ENCODE measurements at places on chromosomes 3 and 15. TPM values are rescaled to one million over a fixed set of nuclear protein-coding genes. Genes with fewer than 3 reads are reported as not detected.

DNA sequence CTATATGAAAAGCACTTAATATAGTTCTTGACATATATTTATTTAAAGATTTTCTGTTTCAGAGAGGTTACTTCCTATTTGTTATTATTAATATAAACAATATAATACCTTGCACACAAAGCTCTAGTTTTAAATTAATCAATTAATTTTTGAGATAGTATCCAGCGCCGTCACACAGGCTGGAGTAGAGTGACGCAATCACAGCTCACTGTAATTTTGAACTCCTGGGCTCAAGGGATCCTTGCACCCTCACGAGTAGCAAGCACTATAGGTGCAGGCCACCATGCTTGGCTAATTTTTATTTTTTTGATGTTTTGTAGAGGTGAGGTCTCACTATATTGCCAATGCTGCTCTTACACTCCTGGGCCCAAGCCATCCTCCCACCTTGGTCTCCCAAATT, 209.3 kb downstream of the GREM1 start:
- H3K36me3 ChIP-seq, result no peaks in the 10 kb centered on the region
- no peak overlapping the region for H3K4me3 ChIP-seq
- H3K27ac ChIP-seq, result no peak overlapping the region

DNA sequence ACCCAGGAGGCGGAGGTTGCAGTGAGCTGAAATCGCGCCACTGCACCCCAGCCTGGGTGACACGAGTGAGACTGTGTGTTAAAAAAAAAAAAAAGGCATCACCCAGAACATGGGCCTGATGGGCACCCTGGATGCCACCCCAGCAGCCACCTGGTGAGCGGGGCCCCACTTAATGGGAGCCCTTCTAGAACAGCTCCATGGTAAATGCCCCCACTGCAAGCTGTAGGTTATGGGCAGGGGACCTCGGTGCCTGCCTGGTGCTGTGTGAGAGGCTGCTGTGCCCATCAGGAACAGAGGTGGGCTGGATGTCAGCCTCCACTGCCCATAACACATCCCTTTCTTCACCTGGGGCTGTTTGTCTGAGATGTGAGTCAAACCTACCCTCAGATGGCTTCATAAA, 156.2 kb upstream of the MEF2A start:
- no peak for DNase-seq
- H3K27ac ChIP-seq, result no peak overlapping the region
- no peaks in the 10 kb centered on the region for H3K4me1 ChIP-seq
- no peaks in the 10 kb centered on the region for H3K36me3 ChIP-seq

DNA sequence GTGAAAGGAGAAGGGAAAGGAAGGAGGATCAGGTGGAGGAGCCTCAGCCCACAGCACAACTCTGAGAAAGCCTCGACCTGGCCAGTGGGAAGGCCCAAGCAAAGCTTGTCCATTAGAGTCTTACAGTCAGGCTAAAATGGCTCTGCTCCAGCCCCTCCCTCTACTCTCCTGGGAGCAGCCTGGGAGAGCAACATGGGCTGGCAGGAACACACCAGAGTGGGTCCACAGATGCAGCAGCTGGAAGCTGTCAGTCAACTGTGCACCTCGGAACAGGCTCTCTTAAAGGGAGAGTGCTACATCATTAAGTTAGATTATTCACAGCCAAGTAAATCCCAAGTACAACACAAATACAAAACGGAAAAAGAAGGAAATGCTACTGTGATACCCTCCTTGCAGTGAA, 98.0 kb upstream of the LIMD1 start:
- H3K4me3 ChIP-seq, result no peak overlapping the region
- no peaks in the 10 kb centered on the region for H3K4me1 ChIP-seq
- peaks cover 7% of the 10 kb centered on the region for H3K36me3 ChIP-seq

DNA sequence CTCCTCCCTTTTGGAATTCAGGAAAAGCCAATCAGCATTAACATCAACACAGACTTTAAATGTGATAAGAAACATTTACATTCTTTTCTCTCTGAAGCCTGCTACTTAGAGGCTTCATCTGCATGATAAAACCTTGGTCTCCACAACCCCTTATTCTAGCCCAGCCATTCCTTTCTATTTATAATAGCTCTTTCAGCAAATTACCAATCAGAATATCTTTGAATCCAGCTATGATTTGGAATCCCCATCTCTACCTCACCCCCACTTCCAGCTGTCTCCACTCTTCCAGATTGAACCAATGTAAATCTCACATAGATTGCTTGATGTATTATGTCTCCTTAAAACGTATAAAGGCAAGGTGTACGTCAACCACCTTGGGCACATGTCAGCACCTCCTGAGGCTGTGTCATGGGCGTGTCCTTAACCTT, 139.7 kb downstream of the TUSC7 start:
- no peaks in the 10 kb centered on the region for H3K36me3 ChIP-seq
- H3K27me3 ChIP-seq, result no peaks in the 10 kb centered on the region
- DNase-seq, result no peak
- H3K4me1 ChIP-seq, result no peaks in the 10 kb centered on the region

DNA sequence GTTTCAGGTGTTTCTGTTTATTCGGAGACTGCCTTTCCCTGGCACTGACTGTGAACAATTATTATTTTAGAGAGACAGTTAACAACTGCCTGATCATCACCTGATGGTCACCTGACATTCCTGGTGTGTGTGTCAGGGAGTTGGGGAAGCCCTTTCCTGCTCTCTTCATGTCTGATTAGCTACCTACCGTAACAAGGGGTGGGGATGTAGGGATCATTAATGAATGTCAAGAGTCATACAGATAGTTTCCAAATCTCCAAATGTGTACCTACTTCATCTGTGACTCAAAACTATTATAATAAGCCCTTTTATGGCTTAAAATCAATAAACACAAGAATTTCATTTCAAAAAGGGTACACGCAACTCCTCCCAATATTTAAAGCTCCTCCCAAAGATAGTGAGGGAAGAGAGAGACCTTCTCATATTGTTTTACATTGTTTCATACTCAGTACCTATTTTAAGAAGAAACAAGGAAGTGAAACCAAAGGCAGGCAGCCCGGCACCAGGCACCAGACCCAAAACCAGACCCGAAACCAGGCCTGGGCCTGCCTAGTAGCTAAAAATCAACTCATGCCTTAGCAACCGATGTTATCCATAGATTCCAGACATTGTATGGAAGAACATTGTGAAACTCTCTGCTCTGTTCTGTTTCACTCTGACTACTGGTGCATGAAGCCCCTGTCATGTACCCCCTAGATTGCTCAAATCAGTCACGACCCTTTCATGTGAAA, 844.9 kb upstream of the ALCAM start:
- H3K4me3 ChIP-seq, result no peak overlapping the region
- H3K27me3 ChIP-seq, result no peaks in the 10 kb centered on the region
- no peaks in the 10 kb centered on the region for H3K4me1 ChIP-seq
- no peaks in the 10 kb centered on the region for H3K36me3 ChIP-seq

GRCh38 chr15:88178631-88179030, 77.9 kb downstream of the NTRK3 start:
- H3K36me3 ChIP-seq, result no peaks in the 10 kb centered on the region
- no peak overlapping the region for H3K4me3 ChIP-seq
- no peaks in the 10 kb centered on the region for H3K27me3 ChIP-seq
- H3K27ac ChIP-seq, result no peak overlapping the region
- DNase-seq, result no peak
- H3K4me1 ChIP-seq, result peaks cover 12% of the 10 kb centered on the region

DNA sequence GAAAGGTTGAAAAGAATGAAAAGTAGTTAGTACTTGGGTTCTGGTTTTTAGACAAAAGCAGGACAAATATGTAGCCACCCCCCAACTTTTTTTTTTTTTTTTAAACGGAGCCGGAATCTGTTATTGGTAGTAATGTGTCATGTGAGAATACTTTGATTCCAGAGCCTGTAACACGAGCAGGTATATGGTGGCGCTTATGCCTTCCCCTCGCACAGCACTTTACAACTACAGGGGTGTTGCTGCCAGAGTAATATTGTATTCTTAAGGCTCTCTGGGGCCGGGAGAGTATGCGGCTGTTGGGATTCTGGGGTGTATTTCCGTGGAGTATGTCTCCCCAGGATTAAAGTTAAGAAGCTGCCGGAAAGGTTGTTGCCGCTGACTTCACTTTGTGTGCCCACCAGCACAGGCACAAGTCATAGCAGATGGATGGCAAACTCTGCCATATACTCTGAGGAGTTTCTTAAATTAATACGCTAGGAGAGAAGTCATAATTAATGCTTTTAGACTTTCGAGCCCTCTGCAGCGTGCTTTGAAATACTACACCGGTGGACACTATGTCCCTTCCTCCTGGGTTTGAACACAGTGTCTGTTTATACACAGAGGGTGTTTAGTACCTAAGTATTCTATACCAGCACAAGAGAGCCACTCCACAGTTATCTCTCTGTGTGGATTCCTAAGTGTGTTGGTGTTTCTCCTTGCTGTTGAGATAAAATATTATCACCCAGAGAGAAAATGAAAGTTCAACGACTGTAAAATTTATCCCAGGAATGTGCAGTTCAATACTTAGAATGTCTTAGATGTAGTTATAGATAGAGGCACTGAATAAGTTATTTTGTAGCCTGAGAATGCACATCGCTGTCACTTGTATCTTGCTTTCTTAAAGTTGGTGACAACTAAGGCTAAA, 1.4 kb downstream of the MBNL1 start:
- H3K27me3 ChIP-seq, result no peaks in the 10 kb centered on the region
- peak overlapping the region; percentile 93 for H3K4me3 ChIP-seq
- H3K27ac ChIP-seq, result peak overlapping the region; percentile 99
- peak; percentile 45 for DNase-seq

DNA sequence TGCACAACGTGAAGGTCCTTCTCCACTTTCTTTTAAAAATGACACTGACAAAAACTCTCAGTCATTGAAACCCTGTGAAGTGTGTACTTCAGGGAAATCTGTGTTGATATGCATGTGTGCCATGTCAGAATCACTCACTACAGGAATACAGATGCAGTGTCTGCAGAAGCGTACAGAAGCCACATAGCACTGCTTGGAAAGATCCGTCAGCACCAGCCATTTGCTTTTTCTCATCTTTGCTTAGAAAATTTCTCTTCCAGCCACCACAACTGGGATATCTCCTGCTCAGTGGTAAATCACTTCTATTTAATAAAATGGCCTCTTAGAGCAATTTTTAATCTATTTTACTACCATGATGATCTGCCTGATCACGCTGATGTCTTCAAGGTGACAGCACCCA, 91.3 kb upstream of the ARHGEF26 start:
- H3K27me3 ChIP-seq, result no peaks in the 10 kb centered on the region
- H3K36me3 ChIP-seq, result no peaks in the 10 kb centered on the region
- H3K4me1 ChIP-seq, result no peaks in the 10 kb centered on the region
- no peak overlapping the region for H3K27ac ChIP-seq

DNA sequence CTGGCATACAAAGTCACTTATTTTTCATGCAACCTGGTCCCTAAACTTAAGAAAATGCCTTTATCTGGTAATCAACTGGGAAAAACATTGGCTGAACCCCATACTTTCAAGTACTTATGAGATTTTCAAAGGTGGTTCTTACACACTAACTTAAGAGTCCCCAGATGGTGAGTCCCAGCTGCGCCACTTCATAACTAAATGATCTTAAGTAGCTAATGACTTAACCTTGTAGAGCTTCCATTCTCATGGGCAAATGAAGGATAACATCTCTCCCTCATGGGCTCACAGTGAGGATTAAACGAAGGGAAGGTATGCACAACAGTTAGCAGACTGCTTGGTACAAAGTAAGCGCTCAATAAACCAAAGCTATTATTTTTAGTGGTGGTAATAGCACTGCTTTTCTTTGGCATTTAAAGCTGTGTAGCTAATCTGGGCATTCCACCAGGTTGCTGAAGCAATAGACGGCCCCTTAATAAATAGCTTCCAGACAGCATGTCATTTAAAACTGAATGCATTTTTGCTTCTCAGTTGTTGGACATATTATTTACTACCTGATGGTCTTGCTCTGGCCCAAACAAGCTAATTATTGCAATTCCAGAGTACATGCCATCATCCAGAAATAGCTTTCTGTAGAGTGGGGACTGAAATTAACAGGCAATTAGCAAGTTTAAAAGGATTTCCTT, 55.4 kb downstream of the LIPC start:
- H3K4me1 ChIP-seq, result peaks cover 26% of the 10 kb centered on the region
- DNase-seq, result no peak
- no peak overlapping the region for H3K4me3 ChIP-seq
- no peak overlapping the region for H3K27ac ChIP-seq

DNA sequence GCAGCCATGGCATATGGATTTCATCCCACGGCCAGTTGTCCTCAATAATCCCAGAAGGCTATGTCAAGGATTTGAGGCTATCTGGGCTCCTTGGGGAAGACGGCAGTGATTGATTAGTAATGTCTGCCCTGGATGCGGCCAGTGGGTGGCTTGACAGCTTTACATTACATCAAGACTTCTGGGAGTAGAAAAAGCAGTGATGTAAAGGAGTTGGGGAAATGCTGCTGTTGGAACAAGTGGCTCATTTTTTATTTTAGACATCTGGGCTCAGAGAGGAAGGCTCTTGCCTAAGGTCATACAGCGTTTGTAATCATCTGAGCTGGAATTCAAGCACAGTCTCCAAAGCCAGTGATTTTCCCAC, 94.1 kb downstream of the FLNB start:
- H3K27ac ChIP-seq, result peak overlapping the region; percentile 79
- no peak overlapping the region for H3K4me3 ChIP-seq
- peaks cover 42% of the 10 kb centered on the region for H3K4me1 ChIP-seq
- H3K36me3 ChIP-seq, result peaks cover 22% of the 10 kb centered on the region
- no peak for DNase-seq
- H3K27me3 ChIP-seq, result no peaks in the 10 kb centered on the region

GRCh38 chr15:79166311-79166955, 75.9 kb upstream of the RASGRF1 start:
- no peak overlapping the region for H3K4me3 ChIP-seq
- no peaks in the 10 kb centered on the region for H3K27me3 ChIP-seq
- no peaks in the 10 kb centered on the region for H3K36me3 ChIP-seq
- H3K27ac ChIP-seq, result no peak overlapping the region
- DNase-seq, result no peak

- DNase-seq, result no peak
- peaks cover 4% of the 10 kb centered on the region for H3K4me1 ChIP-seq
- H3K27me3 ChIP-seq, result no peaks in the 10 kb centered on the region
- H3K36me3 ChIP-seq, result no peaks in the 10 kb centered on the region
- H3K27ac ChIP-seq, result no peak overlapping the region
Measured at GRCh38 chr15:94443186-94443585, 211.8 kb downstream of the MCTP2 start.

GRCh38 chr15:73389971-73390544, 21.3 kb upstream of the HCN4 start:
- no peak overlapping the region for H3K4me3 ChIP-seq
- no peaks in the 10 kb centered on the region for H3K36me3 ChIP-seq
- H3K4me1 ChIP-seq, result no peaks in the 10 kb centered on the region
- no peak for DNase-seq

DNA sequence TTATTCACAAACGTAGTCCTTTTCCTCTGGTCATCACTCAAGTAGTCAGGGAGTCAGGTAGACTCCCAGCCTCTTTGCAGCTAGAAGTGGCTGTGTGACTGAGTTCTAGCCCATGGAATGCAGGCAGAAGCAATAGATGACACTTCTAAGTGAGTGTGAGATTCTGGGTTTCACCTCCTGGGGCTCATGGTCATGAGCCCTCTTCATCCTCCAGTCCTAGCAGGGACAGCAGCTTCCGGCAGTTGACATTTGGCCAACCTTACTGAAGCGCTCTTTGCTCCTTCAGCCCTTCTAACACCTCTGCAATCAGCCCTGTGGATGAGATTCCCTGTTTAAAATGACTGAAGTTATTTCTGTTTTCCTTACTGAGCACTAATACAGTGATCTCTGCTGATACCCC, 21.8 kb downstream of the SLC12A8 start:
- H3K36me3 ChIP-seq, result no peaks in the 10 kb centered on the region
- peaks cover 5% of the 10 kb centered on the region for H3K4me1 ChIP-seq

GASK1A gene
- total RNA-seq, result 9.5 TPM

CHRNA7 gene
- 11.7 TPM for total RNA-seq

C3orf20 gene
- total RNA-seq, result not detected

CCR1 gene
- 3.4 TPM for total RNA-seq

Measured in thyroid gland (tissue), 4 donors.